ENCODE measurements at places on chromosomes 4 and X.

DNA sequence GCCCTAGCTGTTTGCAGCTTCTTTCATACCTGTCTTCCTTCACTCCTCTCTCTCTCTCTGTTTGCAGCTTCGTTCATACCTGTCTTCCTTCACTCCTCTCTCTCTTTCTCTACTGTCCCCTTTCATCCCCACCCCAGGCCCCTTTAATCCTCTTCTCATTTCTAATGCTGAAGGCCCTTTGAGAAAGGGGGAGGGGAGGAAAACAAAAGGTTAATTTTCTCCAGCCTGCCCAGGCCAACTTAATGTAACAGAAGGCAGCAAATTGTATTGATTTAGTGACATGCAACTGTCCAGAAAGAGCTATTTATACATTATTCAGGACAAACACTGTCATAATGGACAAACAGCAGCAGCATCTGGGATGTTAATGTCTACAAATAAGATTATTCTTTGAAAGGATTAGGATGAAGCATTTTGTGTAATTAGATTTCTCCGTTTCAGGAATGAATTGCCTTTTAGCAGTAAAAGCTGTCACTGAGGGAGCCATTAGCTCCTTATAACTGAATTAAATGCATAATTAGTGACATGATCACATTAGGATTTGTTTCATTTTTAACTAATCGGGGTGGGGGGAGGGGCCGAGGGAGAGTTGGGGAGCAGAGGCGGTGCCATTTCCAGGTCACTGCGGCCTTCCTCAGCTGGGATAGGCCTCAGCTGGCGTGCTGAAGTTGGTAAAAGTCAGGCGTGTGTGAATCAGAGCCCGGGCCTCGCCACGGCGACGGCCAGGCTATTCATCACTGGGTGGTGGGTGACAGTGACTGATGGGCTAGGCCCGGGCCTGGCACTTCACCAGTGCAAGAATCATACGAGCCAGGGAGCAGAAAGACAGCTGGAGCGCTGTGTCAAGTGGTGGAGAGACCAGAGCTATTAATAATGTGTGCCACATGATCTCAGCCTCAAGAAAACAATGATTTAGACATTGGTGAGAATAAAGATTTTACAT is 174.5 kb downstream of the NKX6-1 start:
- DNase-seq, result no peak

GRCh38 chr4:112771-113170 is 11.5 kb upstream of the ZNF718 start:
- no peak for DNase-seq

GRCh38 chr4:170033999-170034398 is 7.8 kb upstream of the MFAP3L start:
- DNase-seq, result no peak

DNA sequence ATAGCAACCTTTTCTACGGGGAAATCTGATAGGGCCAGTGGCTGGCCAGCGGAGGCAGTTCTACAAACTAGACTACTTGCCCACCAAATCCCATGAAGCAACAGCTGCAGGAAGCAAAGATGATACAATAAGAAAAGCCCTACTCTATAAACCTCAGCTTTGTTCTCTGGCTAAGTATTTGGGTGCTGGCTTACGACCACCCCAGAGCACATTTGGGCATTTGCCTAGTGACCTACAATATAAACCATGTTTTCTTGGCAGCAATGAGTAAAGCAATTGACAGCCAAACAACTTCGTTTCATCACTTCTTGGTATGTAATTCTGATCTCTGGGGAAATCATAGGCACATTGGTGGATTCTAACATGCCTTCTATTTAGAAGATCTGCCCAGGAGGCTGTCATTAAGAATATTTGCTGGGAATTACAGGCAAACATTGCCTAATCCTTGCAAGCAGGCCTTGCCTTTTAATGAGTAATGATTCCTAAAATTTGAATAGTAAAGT is 7.5 kb upstream of the LHFPL1 start:
- DNase-seq, result no peak

GRCh38 chrX:140391313-140391712 is 113.6 kb downstream of the SOX3 start:
- DNase-seq, result no peak

DNA sequence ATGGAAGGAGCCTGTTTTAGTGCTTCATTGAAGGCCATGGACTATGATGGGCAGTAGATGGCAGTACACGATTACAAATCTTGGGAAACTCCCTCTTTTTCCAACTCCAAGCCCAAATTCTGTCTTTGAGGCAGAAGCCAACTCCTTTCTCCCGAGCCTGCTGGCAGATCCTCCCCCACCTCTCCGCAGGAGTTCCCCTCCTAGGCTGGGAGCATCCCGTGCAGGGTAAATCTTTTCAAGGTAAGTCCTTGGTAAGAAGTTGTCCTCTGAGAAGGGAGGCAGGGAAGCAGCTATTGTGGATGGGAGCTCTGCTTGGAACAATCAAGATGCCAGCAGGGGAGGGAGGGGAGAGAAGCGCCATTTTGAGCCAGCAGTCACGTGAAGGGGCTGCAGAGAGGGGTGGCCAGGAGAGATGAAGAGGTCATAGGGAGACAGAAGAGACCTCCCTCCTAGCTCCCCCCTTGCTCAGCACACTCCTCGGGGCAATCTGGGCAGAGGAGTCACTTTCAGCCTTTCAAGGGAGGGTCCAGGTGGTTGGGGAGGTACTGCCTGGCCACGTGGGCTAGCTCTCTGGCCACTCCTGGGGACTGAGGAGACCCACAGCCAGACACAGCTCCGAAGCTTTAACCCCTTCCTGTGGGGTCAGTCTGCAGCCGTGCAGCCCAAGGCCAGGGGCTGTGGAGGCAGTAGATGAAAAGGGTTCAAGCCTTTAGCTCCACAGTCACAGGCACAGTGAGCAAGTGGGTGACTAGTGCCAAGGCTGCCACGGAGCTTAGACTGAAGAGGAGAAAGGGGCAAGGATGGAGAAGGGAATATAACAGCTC is 9.6 kb downstream of the CC2D2A start:
- DNase-seq, result no peak

GRCh38 chrX:132501606-132502005 is 12.8 kb upstream of the MBNL3 start:
- no peak for DNase-seq

GRCh38 chr4:169571435-169571834 is 40.9 kb downstream of the NEK1 start:
- DNase-seq, result no peak

- DNase-seq, result no peak
Measured at GRCh38 chrX:103608306-103608963, 672 bp downstream of the TCEAL3 start.

DNA sequence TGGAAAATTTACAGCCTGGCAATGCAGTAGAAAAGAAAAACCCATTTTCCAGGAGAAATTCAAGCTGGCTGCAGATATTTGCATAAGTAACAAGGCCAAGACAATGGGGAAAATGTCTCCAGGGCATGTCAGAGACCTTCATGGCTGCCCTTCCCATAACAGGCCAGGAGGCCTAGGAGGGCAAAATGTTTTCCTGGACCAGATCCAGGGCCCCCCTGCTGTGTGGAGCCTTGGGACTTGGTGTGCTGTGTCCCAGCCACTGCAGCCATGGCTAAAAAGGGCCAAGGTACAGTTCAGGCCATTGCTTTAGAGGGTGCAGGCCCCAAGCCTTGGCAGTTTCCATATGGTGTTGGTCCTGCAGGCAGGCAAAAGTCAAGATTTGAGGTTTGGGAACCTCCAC is 29.8 kb downstream of the SOX3 start:
- DNase-seq, result no peak

All from stimulated activated CD4-positive, alpha-beta T cell treated with anti-CD3 and anti-CD28 coated beads, Interleukin-4, amount 100 ng/mL, for 48 hours (primary cell).